ENCODE measurements at places on chromosomes 16 and 17.
A peak's percentile ranks its signal among the peaks of the same experiment; 100 is the strongest.

DNA sequence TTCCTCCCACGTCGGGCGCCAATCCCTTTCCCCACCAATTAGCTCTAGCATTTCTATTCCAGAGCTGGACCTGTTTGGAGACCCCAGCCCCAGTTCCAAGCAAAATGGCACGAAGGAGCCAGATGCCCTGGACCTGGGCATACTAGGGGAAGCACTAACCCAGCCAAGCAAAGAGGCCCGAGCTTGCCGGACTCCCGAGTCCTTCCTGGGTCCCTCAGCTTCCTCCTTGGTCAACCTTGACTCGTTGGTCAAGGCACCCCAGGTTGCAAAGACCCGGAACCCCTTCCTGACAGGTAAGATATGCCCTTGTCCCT is 5.6 kb upstream of the SPATA20 start:
- no peak for DNase-seq

GRCh38 chr16:27066668-27067537 is at the start of gene C16orf82:
Gene C16orf82, plus strand, starts transcription at chr16:27066927.
- no peak for DNase-seq

DNA sequence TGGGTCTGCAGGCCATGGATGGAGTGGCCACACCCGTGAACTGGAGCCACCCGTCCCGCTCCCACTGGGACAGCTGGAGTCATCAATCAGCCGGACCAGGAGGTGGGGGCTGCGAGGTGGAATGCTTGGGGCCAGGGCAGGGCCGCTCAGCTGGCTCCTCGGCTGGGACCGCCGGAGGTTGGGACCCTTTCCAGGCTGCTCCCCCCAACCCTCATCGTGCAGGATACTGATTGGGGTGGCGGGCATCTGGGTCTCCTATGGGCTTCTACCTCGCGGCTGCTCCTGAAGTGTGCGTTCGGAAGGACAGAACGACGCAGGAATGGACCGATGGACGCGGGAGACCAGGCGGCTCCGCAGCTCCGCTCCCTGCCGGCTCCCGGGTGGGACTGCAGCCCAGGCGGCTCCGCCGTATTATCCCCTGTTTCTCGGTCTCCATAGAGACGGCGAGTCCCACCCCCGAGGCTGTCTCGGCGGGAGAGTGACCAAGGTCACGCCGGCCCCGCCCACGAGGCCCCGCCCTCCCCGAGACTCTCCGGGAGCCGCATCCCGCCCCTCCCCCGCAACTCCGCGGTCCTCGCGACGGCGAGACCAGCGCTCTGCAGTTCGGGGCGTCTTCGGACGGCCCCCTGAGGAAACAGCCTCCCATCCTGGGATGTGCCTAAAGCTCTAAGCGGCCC is at the start of gene TPPP3:
TSS of gene TPPP3 (minus strand) at position 388 of the 677 bp plus-strand sequence. CDS start 2,387 bp downstream, outside the sequence.
- peak; percentile 94 for DNase-seq

DNA sequence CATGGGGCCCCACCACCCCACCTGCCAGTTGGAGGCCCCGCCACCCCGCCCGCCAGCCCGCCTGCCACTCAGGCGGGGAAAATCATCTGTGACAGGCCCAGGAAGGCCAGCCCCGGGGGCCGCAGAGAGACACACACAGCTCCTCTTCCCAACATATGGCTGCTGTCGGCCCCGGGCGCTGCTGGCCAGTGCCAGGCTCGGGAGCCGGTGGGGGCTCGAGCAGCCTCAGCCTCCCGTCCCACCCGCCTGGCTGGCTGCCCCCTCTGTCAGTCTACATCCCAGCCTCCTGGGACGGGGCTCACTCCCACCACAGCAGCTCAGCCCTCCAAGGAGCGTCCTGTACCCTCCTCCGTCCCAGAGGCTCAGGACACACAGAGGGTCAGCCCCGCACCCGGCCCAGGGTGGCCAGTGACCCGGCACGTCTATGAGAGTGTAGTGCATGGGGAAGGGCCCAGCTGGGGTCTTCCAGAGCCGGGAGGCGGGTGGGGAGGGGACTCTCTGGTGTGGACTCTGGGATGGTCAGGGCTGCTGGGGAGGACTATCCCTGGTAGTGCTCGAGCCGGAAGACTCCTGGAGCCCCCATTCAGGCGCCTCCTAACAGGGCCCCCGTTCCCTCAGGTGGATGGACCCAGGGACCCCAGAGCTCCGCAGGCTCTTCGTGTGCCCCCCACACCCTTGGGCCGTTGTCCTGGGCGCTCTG is 3.6 kb upstream of the PRR35 start:
- no peak for DNase-seq

DNA sequence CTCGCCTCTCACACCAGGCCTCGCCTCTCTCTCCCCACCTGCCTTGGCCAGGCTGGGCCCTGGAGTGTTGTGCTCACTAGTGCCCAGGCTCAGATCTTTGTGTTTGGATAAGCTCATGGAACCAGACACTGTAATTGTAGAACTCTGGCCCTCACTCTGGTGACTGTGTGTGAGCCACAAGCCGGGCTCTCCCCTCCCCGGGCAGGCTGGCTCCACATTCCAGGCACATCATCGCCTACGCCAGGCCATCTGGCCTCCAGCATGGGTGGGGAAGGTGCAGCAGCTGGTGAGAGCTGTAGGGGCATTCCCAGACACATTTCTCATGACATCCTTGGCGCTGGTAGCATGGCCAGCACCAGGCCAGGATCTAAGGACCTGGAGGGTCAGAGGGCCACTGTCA is 202.3 kb downstream of the RAB11FIP4 start:
- DNase-seq: peak; percentile 94

- peak; percentile 36 for DNase-seq
Measured at GRCh38 chr16:89335803-89336485, 118.4 kb downstream of the ZNF778 start.

DNA sequence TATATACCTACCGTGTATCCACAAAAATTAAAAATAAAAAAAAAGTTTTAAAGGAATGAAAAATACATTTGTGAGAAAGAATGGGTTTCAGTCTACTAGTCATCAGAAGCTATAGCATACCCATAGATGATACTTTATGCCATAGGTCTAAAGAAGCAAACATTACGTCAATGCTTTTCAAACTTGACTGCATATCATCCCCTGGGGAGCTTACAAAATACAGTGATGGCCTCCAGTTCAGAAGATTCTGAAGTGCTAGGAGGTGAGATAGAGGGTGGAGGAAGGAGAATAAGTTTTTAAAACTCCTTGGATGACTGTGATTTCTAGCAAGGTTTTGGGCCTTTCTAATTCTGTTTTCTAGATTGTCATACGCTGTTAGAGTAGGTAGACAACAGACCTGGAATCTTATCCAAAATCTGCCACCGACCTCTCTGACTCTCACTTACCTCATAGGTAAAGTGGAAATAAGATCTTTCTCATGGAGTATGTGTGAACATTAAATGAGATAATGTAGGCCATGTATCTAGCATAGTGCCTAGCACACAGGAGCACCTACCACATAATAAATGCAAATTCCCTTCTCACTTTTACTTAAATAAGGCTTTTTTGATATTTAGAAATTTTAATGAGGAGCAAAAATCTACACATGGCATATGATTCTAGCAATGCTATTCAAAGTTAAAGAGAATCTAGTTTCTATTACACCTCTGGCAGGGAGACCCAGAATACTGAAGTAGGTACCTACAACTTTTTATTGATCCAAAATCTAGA is 12.4 kb downstream of the MMD start:
- DNase-seq: no peak

GRCh38 chr17:31587462-31587861 is 196.0 kb downstream of the RAB11FIP4 start:
- DNase-seq: no peak

DNA sequence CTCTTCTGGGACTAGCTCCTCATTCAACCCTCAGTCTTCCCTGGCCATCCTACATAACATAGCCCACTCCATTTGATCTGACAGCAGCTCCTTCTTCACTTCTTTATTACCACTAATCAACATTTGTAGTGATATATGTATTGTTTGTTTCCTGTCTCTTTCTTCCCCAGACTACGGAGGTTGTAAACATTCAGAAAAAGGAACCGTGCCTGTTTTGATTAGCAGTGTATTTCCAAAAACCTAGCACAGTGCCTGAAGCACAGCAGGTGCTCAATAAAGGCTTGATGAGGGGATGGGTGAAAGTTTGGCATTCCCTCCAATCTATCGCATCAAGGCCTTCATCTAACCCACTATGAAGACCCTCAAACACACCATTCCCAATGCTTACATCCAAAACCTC is 150.8 kb downstream of the XYLT1 start:
- DNase-seq: no peak

- no peak for DNase-seq
Measured at GRCh38 chr17:40329839-40330794, 21.1 kb downstream of the RARA start.

- no peak for DNase-seq
Measured at GRCh38 chr16:87707097-87707496, 58.7 kb downstream of the KLHDC4 start.

- DNase-seq: no peak
Measured at GRCh38 chr17:35977509-35977908, 3.8 kb downstream of the CCL16 start.

- DNase-seq: no peak
Measured at GRCh38 chr17:46122486-46122871, 70.8 kb downstream of the KANSL1 start.

- no peak for DNase-seq
Measured at GRCh38 chr16:31714903-31715504, 158.6 kb upstream of the ZNF267 start.

DNA sequence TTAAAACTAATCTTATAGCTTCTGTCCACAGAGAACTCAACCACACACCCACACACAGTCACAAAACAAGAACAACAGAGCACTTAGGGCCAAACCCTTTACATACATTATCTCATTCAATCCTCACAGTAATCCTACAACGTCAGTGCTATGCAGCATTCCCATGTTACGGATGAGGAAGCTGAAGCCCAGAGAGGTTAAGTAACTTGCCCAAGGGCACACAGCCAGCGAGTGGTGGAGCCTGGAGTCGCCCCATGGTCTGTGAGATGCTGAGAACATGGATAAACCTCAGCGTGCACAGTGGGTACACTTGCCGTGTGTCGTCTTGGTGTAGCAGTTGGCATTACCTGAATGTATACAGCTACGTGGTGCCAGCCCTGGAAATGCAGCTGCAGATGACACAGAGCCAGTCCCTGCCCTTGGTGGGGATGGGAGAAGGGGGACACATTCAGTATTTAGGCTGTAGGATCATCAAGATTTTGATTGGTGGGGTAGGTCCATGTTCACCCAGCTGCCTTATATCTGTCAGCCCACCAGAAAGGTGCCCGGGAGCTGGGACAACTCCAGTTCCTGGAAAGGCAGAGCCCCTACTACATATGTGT is 177.0 kb downstream of the IRF8 start:
- no peak for DNase-seq

GRCh38 chr16:62597875-62598274 is 561.6 kb upstream of the CDH8 start:
- no peak for DNase-seq

- DNase-seq: no peak
Measured at GRCh38 chr16:80006241-80007215, 406.0 kb upstream of the MAF start.

DNA sequence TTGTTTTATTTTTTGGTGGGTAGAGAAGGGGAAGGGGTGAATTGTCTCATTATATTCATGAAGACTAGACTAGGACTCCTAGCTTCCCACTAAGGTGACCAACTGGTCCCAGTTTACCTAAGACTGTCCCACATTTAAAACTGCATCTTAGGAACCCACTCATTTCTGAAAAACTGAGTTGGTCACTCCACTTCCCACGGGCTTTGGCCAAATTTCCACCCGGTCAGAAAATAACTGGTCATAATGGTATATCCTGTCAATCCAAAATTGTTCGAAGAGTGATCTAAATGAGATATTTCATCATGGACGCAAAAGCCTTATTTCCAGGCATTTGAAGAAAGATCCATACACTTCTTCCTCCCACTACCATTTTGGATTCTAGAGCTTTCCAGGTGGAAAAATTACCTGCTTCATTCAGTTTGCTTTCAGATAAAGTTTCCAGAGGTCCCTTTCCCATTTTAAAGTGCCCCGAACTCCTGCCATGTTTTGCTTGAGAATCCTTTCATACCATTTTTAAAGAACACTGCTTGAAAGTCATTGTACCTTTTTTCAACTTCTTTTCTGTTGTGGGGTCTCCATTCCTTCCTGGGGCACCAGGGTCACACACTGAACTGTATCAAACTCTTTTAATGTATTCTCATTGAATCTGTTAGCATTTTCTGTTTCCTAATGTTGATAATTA is 21.8 kb upstream of the ZFHX3 start:
- no peak for DNase-seq

DNA sequence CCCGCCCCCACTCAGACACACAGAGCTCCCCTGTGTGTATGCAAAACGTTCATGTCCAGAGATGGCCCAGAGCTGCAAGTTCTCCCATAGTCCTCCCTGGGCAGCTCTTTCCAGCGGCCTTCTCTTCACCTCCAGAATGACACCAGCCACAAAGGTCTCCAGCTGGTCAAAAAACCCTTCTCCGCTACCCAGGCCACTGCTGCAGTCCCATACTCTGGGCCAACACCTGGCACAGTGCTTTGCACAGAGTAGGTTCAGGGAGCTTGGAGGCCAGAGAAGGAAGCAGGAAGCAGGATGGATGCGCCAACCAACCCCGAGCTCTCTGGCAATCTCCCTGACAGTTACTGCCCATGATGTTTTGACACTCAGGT is 1.1 kb upstream of the STAT5B start:
- DNase-seq: no peak

- DNase-seq: peak; percentile 45
Measured at GRCh38 chr17:38667099-38667786, 7.5 kb downstream of the EPOP start.

DNA sequence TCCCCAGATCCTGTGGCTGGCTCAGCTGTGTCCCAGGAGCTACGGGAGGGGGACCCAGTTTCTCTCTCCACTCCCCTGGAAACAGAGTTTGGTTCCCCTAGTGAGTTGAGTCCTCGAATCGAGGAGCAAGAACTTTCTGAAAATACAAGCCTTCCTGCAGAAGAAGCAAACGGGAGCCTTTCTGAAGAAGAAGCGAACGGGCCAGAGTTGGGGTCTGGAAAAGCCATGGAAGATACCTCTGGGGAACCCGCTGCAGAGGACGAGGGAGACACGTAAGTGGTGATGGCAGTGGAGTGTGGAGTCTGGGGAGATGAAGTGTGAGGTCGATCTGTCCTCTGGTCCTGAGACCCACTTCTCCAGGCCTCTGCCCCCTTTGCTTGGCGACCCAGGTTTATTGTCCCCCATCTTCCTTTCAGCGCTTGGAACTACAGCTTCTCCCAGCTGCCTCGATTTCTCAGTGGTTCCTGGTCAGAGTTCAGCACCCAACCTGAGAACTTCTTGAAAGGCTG is 585 bp downstream of the WRAP53 start:
- DNase-seq: no peak

GRCh38 chr16:8877894-8878522 is 4.1 kb upstream of the LITAFD start:
- DNase-seq: no peak

- peak; percentile 6 for DNase-seq
Measured at GRCh38 chr17:27810902-27811557, 10.7 kb upstream of the NOS2 start.

GRCh38 chr16:68369697-68370580 is 59.1 kb downstream of the PRMT7 start:
- DNase-seq: no peak

- DNase-seq: no peak
Measured at GRCh38 chr16:69350536-69351133, 951 bp downstream of the TMED6 start.

Measured in foreskin fibroblast (primary cell).